CD8-positive, alpha-beta memory T cell (primary cell): ENCODE measurements at places on chromosomes 2 and 18. TPM values are rescaled to one million over a fixed set of nuclear protein-coding genes. Genes with fewer than 3 reads are reported as not detected.

- no peak for DNase-seq
Observed at GRCh38 chr2:145228506-145228905, 708.6 kb upstream of the ZEB2 start.

DNA sequence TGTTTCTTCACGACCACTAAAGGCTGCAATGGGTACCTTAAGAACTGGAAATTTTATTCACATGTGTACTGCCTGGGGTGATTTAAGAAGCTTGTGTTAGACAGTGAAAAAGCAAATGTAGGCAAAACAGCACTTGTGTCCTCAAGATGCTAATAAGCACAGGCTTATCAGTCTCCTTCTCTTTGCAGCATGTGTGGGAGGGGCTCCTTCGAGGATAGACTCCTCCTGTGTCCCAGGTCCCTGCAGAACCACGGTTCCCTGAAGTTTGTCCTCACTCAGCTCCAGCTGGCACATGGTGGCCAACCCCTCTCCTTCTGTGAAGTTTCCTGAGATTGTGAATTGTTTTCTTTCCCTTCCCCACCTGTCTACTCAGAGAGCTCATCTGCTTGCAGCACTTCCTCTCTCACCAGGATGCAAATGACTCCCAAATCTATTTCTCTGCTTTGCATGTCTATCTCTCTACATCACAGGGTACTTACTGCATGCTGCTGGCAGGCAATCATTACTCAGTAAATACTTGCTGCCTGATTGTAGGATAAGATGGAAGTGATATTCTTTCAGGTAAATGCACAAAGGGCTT lies 589.6 kb upstream of the KLHL29 start:
- DNase-seq = no peak

GRCh38 chr18:23584019-23584983 lies 2.0 kb downstream of the NPC1 start:
- no peak for DNase-seq

VWC2L gene
- not detected for polyA plus RNA-seq

GRCh38 chr2:239775623-239776435 lies 249.3 kb downstream of the NDUFA10 start:
- peak; percentile 13 for DNase-seq

GRCh38 chr2:161972232-161972631 lies 101.8 kb downstream of the DPP4 start:
- DNase-seq = no peak

DNA sequence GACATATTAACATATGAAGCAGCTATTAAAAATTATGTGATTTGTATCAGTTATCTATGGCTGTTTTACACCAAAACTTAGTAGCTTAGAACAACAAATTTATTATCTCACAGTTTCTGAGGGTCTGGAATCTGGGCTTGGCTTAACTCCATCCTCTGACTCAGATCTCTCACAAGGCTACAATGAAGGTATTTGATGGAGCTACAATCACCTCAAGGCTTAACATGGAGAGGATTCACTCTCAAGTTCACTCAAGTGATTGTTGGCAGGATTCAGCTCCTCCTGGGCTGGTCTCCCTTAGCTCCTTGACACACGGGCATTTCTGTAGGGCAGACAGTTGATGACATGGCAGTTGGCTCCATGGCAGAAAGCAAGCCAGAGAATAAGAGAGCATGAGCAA lies 133.0 kb upstream of the SLC14A2 start:
- DNase-seq = no peak

DNA sequence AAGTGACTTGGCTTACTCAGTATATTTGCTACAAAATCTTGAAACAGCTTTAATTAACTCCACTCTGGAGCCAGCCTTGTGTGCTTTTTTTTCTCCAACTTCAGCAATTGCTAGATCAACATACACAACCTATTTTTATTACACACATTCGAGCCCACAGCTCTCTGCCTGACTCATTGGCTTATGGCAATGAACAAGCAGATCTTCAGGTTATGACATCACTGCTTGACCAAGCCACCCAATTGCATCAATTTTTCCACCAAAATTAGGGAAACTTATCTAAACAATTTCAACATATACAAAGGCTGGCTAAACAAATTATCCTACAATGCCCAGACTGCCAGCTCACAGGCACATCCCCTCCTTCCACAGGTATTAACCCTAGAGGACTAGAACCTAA lies 39.6 kb upstream of the PDK1 start:
- no peak for DNase-seq

DYNAP gene
- polyA plus RNA-seq = not detected
